ENCODE measurements at places on chromosomes 5 and 9. TPM values are rescaled to one million over a fixed set of nuclear protein-coding genes. Genes with fewer than 3 reads are reported as not detected.

Gene IRGM
- total RNA-seq, result 2.7 TPM

Gene KIF3A
- 13.8 TPM for total RNA-seq

Gene SPINK5
- 0.07 TPM for total RNA-seq

Gene ZFR
- 50.1 TPM for total RNA-seq

Gene SPATA6L
- total RNA-seq, result 3.3 TPM

Gene SLC1A1
- total RNA-seq, result 0.38 TPM

Gene SMIM33
- total RNA-seq, result 0.47 TPM

Gene DIPK1B
- 0.88 TPM for total RNA-seq

GRCh38 chr9:130868230-130868629, 28.4 kb downstream of the QRFP start:
- no peak overlapping the region for H3K27ac ChIP-seq
- H3K4me1 ChIP-seq, result no peaks in the 10 kb centered on the region
- no peaks in the 10 kb centered on the region for H3K27me3 ChIP-seq
- no peak for DNase-seq
- H3K4me3 ChIP-seq, result no peak overlapping the region

GRCh38 chr5:67414712-67415111, 218.1 kb upstream of the CD180 start:
- no peaks in the 10 kb centered on the region for H3K27me3 ChIP-seq
- H3K36me3 ChIP-seq, result no peaks in the 10 kb centered on the region
- no peak overlapping the region for H3K4me3 ChIP-seq
- no peak overlapping the region for H3K27ac ChIP-seq
- peaks cover 3% of the 10 kb centered on the region for H3K4me1 ChIP-seq

DNA sequence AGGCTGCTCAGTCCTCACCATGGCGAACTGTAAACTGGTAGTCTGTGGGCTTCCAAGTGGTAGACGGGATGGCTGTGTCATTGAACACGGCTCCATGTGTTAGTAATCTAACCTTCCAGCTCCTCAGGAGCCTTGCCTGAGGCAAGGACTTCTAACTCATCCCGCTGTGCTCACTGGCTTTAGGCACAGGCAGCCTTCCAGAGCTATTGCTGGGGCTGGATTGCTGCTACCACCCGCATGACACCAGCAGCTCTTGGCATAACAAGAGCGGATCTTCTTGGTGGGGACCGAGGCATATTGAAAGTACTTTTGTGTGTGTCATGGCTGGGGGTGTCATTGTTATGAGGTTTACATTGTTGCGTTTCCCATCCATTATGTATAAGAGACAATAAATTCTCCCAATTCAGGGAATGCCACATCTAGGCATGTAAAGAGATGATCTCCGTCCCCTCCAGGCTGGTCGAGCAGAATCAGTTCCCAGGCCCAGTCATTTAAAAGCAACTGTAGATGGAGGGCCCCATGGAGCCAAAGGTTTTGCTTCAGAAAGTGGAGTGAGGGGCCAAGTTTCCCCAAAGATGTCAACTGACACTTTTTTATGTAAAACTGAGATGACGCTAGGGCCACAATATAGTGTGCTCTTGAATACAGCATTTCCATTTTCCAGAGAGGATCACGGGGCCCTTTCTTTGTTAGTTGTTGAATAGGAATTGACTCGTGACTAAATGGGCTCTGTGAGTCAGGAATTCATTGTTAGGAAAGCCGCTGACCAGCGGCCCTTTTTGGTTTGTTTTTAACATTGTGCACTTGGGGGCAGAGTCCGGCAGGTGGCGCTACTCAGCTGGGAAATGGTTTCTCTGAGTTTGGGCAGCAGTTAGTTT, 759.5 kb downstream of the TAF11L14 start:
- no peaks in the 10 kb centered on the region for H3K27me3 ChIP-seq
- H3K4me3 ChIP-seq, result no peak overlapping the region
- no peaks in the 10 kb centered on the region for H3K4me1 ChIP-seq
- no peak overlapping the region for H3K27ac ChIP-seq
- DNase-seq, result no peak

DNA sequence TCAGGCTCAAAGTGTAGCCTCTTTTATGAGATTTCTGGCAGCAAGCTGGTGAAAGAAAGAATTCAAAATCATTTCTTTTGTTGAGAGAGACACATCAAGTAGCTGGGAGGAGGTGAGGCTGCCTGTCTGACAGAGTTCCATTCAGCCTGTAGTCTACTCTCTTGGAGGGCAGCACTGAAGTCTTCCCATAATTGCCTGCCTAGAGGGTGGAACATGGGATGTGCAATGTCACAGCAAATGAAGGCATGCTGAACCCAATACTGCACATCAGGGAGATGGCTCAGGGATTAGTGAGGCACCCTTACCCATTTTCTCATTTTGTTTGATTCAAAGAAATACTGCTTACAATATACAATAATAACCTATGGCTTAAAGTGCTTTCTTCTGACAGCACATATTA, 475.7 kb downstream of the TMEM232 start:
- no peak overlapping the region for H3K4me3 ChIP-seq
- no peaks in the 10 kb centered on the region for H3K27me3 ChIP-seq
- H3K27ac ChIP-seq, result no peak overlapping the region
- H3K36me3 ChIP-seq, result no peaks in the 10 kb centered on the region

GRCh38 chr9:89715881-89716280, 111.1 kb downstream of the GADD45G start:
- H3K27me3 ChIP-seq, result no peaks in the 10 kb centered on the region
- H3K4me3 ChIP-seq, result no peak overlapping the region
- H3K27ac ChIP-seq, result no peak overlapping the region
- H3K4me1 ChIP-seq, result peaks cover 12% of the 10 kb centered on the region

DNA sequence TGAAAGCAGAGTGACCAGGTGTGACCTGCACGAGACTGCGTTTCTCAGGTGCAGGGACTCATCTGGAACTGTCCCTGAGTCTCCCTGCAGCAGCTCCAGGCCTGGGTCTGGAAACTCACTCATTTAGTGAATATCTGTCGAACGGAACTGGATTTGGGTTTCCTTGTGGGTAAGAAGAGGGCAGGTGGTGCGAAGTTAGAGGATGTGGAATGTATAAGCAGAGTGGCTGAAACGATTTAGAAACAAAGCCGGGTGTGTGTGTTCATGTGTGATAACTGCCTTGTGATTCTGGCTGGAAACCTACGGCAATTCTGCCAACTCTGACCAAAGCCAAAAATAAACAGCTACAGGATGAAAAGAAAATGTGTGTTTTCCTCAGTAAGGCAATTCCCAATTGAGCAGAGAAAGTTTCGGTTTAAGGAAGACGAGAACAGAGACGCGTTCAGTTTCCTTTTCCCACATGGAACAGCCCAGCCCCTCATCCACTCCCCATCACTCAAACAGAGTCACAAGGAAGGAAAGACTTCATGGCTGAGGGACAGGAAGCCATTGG, 130.3 kb downstream of the NSG2 start:
- H3K4me1 ChIP-seq, result no peaks in the 10 kb centered on the region
- no peaks in the 10 kb centered on the region for H3K27me3 ChIP-seq
- no peak overlapping the region for H3K4me3 ChIP-seq
- DNase-seq, result no peak
- no peaks in the 10 kb centered on the region for H3K36me3 ChIP-seq

GRCh38 chr9:6923086-6923485, 165.3 kb downstream of the KDM4C start:
- H3K4me3 ChIP-seq, result no peak overlapping the region
- H3K36me3 ChIP-seq, result peaks cover 8% of the 10 kb centered on the region
- no peaks in the 10 kb centered on the region for H3K4me1 ChIP-seq
- no peak for DNase-seq
- H3K27ac ChIP-seq, result no peak overlapping the region

DNA sequence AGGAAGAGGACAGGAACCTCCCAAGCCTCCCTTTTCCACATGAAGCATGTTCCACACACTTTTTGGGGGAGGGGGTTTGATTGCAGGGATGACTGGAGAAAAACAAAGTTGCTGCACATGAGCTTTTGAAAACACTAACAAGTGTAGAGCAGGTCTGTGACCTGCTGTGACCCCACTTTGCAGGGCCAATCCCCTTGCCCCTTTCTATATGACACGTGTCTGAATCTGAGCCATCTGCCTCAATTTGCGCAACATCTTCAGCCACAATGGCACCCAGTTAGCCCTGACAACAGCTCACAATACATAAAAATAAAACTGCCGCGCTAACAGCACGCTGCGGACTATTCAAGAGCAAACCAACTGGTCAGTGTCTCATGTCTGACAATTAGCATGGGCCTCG, 227.8 kb upstream of the TBCA start:
- no peaks in the 10 kb centered on the region for H3K4me1 ChIP-seq
- H3K27ac ChIP-seq, result no peak overlapping the region
- H3K4me3 ChIP-seq, result no peak overlapping the region
- peaks cover 17% of the 10 kb centered on the region for H3K36me3 ChIP-seq
- no peak for DNase-seq

GRCh38 chr5:172910828-172911627, 48.2 kb upstream of the RPL26L1 start:
- no peaks in the 10 kb centered on the region for H3K4me1 ChIP-seq
- H3K27ac ChIP-seq, result no peak overlapping the region
- DNase-seq, result no peak
- H3K4me3 ChIP-seq, result no peak overlapping the region
- no peaks in the 10 kb centered on the region for H3K27me3 ChIP-seq
- peaks cover 39% of the 10 kb centered on the region for H3K36me3 ChIP-seq

GRCh38 chr5:163366757-163367156, 70.6 kb upstream of the CCNG1 start:
- no peak overlapping the region for H3K4me3 ChIP-seq
- H3K36me3 ChIP-seq, result no peaks in the 10 kb centered on the region
- DNase-seq, result no peak
- H3K27me3 ChIP-seq, result no peaks in the 10 kb centered on the region
- H3K27ac ChIP-seq, result no peak overlapping the region

GRCh38 chr5:66814146-66814991, 218.2 kb downstream of the MAST4 start:
- H3K36me3 ChIP-seq, result no peaks in the 10 kb centered on the region
- H3K27me3 ChIP-seq, result no peaks in the 10 kb centered on the region
- H3K4me3 ChIP-seq, result no peak overlapping the region
- no peak overlapping the region for H3K27ac ChIP-seq
- H3K4me1 ChIP-seq, result no peaks in the 10 kb centered on the region

DNA sequence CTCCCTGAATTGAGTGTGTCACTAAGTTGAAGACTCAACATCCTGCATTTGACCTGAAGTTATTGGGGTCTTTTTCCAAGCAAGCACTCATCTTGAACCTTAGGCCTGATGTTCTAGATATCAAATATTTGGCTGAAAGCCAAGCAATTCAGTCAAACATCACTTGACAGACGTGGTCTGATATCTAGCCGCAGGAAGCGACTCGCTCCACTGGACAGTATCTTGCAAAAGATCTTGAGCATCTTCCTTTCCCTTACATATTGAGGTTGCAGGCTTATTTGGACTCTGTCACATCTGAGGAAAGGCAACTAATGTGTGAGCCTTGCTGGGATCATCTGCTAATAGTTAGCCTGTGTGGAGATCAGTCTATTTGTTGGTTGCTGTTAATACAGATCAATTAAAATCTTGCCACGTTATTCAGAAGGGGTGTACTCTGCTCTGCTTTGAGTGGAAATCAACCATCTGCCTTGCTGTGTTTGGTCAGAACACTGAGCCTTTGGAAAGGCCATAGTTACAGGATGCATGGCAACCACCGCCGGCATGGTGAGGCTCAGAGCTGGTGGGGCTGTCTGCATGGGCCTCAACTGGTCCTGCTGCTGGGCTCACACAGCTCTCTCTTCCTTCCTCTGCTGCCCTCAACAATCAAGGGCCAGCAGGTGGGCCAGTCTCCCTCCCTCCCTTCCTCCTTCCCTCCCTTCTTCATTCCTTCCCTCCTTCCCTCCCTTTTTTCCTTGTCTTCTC, 166.9 kb upstream of the KLF9 start:
- H3K4me3 ChIP-seq, result no peak overlapping the region
- DNase-seq, result no peak
- no peaks in the 10 kb centered on the region for H3K36me3 ChIP-seq
- H3K27me3 ChIP-seq, result no peaks in the 10 kb centered on the region

GRCh38 chr9:136721339-136722092, 9.1 kb downstream of the DIPK1B start:
- H3K4me1 ChIP-seq, result peaks cover 30% of the 10 kb centered on the region
- DNase-seq, result no peak
- H3K4me3 ChIP-seq, result no peak overlapping the region
- no peaks in the 10 kb centered on the region for H3K27me3 ChIP-seq
- peaks cover 49% of the 10 kb centered on the region for H3K36me3 ChIP-seq

DNA sequence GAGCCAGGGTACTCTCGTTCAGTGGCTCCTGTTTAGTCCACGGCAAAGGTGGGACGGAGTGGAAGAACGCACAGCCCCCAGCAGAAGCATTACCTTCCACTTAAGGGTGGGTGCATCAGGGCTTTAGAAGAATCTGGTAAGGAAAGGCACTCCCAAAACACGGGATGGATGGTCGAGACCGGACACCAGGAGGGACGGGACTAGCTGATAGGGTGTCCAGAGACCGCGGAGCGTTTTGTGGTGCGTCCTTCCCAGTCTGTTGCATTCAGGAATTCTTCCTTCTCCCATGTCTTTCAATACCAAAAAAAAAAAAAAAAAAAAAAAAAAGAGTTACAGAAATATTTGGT, 545 bp upstream of the CTSV start:
- H3K4me1 ChIP-seq, result peaks cover 10% of the 10 kb centered on the region
- H3K27me3 ChIP-seq, result peaks cover 36% of the 10 kb centered on the region
- no peak for DNase-seq
- H3K36me3 ChIP-seq, result no peaks in the 10 kb centered on the region

DNA sequence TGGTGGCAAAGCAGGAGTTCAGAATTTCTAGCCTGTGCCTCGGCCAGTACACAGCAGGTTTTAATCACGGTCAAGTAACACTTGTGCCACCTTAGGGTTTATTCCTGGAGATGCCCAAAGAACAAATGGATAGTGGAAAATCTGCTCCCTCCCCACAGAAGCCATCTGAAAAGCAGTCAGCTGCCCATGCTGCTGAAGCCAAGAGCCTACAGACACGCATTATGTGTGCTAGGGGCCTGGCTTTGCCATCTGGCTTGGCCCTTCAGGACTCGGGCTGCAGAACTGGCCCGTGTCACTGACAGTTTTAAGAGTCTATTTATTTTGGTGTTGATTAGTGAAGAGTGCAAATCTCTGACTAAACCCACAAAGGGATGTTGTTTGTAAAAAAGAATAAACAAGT, 11.1 kb downstream of the ARSB start:
- H3K27ac ChIP-seq, result no peak overlapping the region
- no peak for DNase-seq
- no peaks in the 10 kb centered on the region for H3K36me3 ChIP-seq
- H3K4me1 ChIP-seq, result no peaks in the 10 kb centered on the region
- H3K4me3 ChIP-seq, result no peak overlapping the region

GRCh38 chr5:140039561-140039960, 3.5 kb downstream of the NRG2 start:
- DNase-seq, result no peak
- no peaks in the 10 kb centered on the region for H3K36me3 ChIP-seq
- H3K27me3 ChIP-seq, result peaks cover 35% of the 10 kb centered on the region
- H3K4me3 ChIP-seq, result no peak overlapping the region
